ENCODE measurements at places on chromosomes 2 and 18.

DNA sequence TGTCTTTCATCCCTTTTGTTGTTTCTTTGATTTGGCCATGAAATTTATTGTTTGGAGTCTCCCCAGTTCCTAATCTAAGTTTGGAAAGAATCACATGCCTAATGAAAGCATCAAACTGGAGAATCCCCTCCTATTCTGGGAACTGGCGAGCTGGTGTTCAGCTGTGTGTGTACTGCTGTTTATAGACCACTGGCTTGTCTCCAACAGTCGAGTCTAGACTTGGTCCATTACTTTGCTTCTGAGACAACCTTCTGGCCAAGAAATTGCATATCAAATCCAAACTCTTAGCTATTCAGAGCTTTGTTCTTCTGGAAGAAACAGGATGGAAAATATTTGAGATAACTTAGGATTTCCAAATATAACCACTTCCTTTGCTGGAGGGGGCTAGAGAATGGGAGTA, 111.5 kb upstream of the THSD7B start:
- no peak for DNase-seq

DNA sequence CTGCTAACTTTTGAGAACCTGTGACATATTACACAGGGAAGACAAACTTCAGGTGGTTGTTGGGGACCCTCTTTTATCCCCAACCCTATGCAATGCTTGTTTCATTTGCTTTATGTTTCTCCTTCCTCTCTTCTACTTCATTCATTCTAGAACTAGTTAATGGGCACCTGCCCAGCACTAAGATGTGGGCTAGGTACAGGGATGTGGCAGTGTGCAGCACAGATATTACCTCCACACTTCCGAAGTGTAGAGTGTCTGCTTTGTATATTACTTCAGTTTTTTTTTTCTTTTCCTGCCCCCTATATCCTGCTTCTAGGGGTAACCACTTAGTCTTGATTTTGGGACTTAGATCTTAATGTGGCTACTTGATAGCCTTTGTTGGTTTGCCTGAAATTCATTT, 35.1 kb downstream of the CD28 start:
- DNase-seq: no peak

- DNase-seq: no peak
Measured at GRCh38 chr2:25030702-25031101, 11.2 kb upstream of the EFR3B start.

GRCh38 chr2:165586019-165586418, 116.5 kb downstream of the CSRNP3 start:
- DNase-seq: no peak

DNA sequence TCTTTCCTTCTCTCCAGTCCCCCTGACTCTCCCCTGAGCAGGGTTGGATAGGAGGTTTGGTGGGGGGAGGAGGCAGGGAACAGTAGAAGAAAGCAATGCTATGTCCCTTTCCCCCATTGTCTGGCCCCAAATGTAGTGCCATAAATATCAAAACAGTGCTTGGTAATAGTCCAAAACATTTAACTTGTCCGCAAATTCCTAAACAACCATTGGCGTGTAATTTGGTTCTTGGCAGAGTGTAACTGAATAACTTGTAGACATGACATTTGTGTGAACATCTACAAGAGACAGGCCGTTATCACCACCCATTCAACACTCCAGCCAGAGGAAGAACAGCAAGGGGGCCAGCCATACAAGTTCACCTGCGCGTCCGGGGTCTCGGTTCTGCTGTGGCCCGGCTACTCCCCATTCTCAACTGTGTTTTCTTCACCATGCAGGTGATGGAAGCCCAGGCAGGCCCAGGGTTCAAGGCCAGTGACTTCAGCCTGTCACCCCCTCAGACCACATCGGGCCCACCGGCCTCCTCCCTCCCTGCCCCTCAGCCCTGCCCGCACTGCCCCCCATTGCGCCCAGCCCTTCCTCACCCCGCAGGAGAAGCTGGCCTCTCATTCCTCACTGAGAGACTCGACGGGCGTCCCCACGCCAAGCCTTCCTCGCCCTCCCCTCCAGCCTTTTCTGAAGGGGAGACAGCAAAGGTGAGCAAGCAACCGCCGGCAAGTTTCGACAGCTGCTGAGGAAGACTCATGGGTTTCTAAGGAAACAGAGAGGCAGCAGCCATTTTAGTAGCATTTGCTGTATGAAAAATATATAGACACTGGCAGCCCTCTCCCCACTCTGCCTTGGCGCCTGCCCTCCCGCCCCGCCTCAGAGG, 699 bp upstream of the RAPGEF4 start:
- DNase-seq: peak; percentile 17

- DNase-seq: no peak
Measured at GRCh38 chr2:20232837-20233207, 7.9 kb upstream of the SDC1 start.

- DNase-seq: peak; percentile 44
Measured at GRCh38 chr2:42513252-42513918, 19.6 kb upstream of the KCNG3 start.

GRCh38 chr2:234880551-234881211, 71.1 kb upstream of the SH3BP4 start:
- DNase-seq: peak; percentile 81

DNA sequence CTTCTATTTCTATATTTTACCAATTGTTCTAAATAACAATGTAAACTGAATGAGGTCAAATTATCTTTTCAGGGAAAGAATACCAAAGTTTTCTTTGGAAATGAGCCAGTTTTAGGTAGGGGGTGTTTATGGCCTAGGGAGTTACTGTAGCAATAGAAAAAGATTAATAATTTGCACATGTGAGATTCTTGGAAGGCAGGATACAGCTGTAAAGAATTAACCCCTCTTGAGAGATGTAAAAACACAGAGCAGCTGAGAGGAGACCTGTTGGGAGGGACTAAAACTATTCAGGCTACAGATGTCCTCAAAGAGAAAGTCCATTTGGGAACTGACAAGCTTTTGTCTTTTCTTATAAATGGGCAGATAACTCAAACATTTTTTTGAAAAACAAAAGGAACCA, 182.2 kb downstream of the FIGN start:
- no peak for DNase-seq
